Right ventricle myocardium inferior (tissue), 1 donor: ENCODE measurements at places on chromosomes 5 and 9.
A peak's percentile ranks its signal among the peaks of the same experiment; 100 is the strongest.

- DNase-seq, result no peak
Observed at GRCh38 chr5:35478856-35479682, 138.6 kb upstream of the SPEF2 start.

GRCh38 chr5:34012791-34013190, 4.9 kb upstream of the AMACR start:
- no peak for DNase-seq

DNA sequence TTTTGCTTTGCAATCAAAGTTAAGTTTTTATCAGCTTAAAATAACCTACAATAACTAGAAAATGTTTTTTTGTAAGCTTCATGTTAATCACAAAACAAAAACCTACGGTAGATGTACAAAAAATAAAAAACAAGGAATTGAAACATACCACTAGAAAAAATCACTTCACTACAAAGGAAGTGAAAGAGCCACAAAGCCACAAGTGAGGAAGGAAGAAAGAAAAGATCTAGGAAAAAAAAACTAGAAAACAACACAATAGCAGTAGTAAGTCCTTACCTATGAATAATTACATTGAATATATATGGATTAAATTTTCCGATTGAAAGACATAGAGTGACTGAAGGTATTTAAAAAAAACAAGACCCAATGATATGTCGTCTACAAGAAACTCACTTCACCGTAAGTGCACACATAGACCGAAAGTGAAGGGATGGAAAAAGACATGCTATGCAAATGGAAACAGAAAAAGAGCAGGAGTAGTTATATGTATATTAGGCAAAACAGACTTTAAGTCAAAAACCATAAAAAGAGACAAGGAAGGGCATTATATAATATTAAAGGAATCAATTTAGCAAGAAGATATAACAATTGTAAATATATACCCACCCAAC, 13.4 kb upstream of the ZDHHC21 start:
- DNase-seq, result no peak

- DNase-seq, result no peak
Observed at GRCh38 chr9:36873247-36873875, 160.7 kb downstream of the PAX5 start.

DNA sequence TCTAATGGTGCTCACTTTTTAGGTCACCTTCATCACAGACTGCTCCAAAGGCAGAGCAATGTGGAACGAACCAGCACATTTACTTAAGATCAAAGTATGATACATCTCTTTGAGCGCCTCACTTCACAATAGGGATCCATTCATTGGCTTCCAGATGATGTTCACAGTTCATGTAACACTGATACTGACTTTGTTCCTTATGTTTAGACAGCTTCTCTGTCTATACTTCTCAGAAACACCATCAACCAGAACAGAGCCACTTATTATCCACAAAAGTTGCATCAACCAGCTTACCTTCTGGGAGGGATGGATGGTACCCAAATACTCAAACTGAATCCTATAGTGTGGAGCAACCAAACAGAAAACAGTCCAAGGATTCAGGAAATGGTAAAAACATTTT, 4.6 kb downstream of the PTAR1 start:
- DNase-seq, result no peak

DNA sequence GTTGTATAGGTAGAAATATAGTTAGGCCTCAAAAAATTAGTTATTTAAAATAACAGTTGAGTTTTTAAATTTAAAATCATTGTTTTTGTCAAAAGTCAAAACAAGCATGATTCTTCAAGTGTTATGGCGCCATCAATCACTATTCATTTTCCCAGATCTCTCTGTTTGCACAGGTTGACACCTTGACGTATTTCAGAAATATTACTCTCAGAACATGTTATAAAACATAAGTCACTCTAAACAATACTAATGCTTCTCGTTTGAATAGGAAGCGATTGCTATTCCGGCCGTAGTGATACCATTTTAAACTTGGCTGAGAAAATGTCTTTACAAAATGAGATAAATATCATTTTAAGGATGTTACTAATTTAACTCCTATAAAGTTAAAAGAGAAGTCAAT, 126.1 kb upstream of the VCAN start:
- no peak for DNase-seq

GRCh38 chr5:13027874-13028273, 916.6 kb downstream of the DNAH5 start:
- no peak for DNase-seq

- DNase-seq, result no peak
Observed at GRCh38 chr5:168153263-168153875, 138.1 kb upstream of the WWC1 start.

DNA sequence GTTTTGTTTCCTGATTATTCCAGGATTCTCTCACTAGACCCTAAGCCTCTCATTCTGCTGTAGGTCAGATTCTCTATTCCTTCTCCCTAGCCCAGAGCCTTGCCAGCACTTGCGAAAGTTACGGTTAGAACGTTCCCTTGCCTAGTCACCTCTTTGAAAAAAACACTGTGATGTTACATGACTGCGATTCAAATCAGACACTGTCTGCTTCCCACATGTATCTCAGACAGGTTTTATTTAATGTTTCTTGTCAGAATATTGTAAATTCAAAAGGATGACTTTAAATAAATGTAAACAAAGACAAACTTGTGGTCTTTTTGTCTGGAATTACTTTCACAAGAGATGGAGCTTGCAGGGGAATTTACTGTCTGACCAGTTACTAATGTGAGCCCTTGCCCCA, 116.5 kb upstream of the OTULINL start:
- no peak for DNase-seq

DNA sequence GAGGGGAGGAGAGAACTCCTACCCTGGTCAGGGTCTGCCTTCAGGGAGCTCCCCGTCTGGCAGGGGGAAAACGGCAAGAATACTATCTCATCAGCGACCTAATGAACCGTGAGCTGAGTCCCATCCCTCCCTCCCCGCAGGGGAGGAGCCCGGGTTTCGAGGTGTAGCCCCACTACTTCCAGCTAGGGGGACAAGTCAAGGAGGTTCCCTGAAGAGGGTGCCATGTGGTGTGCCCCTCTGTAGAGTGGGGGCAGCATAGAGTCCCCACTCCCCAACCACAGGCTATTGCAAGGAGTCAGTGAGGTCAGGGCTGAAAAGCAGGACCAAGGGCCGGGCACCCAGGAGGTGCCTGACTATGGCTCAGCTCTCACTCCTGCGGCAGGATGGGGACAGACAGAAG, 50.9 kb upstream of the RXRA start:
- no peak for DNase-seq

GRCh38 chr9:98031935-98032334, 24.6 kb upstream of the NANS start:
- DNase-seq, result no peak

- no peak for DNase-seq
Observed at GRCh38 chr9:104177676-104178075, 83.6 kb downstream of the SMC2 start.

DNA sequence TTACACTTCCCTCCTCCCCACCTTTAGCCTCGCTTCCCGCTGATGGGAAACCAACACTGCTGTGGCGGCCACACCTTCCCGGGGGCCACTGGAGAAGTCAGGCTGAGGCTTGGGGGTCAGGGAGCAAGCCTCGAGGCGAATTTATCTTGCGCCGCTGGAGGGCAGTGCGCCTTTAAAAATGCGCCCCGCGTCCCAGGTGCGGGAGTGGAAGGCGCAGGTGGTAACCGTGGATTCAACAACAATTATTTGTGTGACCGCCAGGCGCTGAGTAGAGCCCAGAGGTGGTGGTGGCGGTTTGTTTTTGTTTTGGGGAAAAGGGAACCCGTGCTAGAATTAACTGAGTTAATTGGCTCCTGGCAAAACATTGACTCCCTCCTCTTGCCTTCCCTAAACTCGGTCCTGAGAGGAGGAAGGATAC, 1.1 kb downstream of the CFAP77 start:
- peak; percentile 69 for DNase-seq

DNA sequence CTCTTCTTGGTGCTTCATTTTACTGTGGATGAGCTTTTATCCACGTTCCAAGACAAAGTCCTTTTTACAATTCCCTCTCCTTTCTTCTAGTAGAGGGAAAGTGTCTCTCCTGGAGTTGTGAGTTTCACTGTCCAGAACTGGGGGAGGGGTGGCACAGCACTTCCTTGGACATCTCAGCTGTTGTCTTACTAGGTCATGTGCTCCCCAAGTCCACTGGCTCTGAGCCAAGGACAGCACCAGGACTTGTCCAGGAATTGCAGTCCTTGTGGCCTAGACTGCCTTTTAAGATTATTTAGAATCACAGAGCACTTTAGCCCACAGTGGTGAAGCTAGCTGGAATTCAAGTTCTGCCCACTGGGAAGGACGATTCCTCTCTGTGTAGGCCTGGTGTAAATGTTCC, 700.2 kb upstream of the PTPRD start:
- DNase-seq, result peak; percentile 53

DNA sequence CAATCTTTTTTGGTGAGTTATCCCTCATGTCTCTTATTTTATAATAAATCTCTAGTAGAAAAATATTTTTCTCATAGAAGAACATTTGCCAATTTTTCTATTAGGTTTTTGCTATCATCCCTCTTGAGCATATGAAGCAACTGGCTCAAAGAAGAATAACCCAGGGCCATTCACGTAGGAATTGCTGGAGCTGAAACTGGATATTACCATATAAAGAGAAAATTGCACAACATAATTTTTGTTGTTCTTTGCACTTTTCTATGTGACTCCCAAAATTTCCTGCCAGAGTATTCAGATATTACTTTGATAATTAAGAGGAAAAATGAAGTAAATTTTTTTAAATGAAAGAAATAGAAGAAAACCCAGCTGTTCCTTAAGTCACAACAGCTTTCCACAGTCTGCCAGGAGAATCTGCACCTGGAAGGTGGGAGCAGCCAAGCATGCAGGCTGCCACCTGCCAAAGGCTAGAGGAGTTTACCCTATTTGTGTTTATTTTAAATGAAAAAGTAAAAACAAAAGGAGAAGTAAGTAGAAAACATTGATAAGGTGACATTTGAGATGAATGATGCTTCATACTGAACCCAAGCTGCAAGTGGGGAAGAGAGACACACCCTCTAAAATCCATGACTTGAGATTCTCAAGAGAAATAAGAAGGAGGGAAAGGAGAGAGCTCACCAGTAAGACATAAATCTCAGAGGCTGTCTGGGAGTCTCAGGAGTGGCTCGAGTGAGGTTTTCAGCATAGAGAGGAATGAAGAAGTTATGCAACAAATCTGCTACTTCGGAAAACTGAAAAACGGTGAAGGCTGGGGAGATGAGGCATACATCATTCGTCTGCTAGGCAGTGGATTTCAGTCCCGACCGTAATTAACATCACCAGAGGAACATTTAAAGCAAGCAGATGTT, 31.5 kb upstream of the FREM1 start:
- no peak for DNase-seq

- peak; percentile 46 for DNase-seq
Observed at GRCh38 chr9:5949103-5949699, 58.5 kb downstream of the MLANA start.

- DNase-seq, result no peak
Observed at GRCh38 chr5:110809006-110809405, 70.2 kb downstream of the SLC25A46 start.

DNA sequence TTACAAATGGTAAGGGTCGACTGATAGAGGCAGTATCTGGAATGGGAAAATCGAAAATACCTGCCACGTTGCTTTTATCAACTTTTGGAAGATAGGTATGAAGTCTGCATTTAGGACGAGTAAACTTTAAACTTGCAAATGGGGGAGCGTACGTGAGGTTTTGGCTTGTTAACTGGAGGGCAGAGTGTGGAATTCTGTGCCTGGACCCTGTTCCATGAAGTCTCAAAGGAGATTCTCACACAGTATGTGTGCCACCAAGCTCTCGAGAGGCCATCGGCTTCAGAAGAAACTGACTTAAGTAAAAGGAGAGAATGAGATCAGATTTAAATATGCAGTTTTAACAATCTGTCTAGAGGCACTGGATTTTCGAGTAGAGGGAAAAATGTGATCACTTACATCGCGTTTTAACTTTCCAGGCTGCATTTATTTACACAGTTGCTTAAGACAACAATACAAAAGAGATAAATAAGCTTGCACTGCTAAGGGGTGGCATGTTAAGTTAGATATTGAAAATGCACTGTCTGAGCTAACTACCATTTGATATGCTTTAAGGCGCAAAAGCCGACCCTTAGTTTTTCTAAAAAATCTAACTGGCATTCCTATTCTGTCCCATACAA, 401.6 kb downstream of the EBF1 start:
- no peak for DNase-seq

DNA sequence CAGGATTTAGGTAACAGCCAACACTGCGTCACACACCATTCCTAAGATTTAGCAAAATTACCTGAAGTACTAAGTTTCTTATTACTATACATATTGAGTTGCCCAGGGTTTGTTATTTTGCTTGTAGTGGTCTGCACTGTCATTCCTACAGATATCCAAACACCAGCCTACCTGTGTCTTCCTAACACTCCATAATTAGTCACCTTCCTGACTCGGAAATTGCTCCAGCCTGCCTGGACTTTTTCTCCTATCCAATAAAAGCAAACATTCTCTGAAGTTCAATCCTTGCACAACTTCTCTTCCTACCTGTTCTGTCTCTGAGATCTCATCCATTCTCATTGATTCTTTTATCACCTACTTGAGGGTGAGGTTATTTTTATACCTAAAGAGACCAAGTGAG, 243.9 kb downstream of the NR2F1-AS1 start:
- no peak for DNase-seq

DNA sequence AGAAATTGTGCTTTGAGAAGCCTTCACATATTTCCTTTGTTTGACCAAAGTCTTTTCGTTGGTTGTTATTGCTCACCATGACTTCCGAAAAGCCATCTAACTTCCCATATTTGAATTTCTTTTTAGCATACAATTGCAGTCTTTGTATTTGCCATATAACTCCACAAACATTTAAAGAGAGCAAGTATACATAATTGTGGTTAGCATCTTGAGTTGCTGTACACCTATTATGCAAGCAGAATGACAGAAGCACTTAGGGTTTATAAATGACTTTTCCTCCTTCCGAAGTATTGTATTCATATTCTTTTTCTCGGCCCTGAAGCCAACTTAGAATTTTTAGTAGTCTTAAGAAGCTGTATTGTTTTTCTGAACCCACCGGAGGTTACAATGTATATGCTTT, 250.4 kb downstream of the RFK start:
- DNase-seq, result no peak

DNA sequence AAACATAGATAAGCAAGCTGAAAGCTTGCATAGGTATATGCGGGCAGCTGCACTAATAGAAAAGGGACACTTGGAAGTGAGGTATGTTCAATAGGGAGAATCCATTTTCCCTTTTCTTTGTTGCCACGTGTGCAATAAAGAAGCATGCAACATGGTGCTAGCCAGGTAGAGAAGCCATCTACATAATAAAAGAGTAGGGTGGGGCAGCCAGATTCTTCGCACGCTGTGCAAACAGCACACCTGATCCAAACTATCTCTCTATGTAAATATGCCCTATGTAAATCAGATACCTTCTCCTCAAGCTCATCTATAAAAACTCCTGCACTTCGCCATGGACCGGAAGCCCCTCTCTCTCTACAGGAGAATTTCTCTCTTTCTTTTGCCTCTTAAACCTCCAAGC, 91.9 kb upstream of the C9orf72 start:
- DNase-seq, result no peak

- DNase-seq, result no peak
Observed at GRCh38 chr9:129036923-129037766, 719 bp downstream of the MIGA2 start.

- DNase-seq, result peak; percentile 67
Observed at GRCh38 chr9:123929177-123929869, 603 bp downstream of the DENND1A start.

- no peak for DNase-seq
Observed at GRCh38 chr5:93221-93980, 1.4 kb downstream of the PLEKHG4B start.

GRCh38 chr9:113687680-113688371, 188.3 kb upstream of the ZNF618 start:
- DNase-seq, result no peak
